ENCODE measurements at places on chromosomes 2 and 18.

DNA sequence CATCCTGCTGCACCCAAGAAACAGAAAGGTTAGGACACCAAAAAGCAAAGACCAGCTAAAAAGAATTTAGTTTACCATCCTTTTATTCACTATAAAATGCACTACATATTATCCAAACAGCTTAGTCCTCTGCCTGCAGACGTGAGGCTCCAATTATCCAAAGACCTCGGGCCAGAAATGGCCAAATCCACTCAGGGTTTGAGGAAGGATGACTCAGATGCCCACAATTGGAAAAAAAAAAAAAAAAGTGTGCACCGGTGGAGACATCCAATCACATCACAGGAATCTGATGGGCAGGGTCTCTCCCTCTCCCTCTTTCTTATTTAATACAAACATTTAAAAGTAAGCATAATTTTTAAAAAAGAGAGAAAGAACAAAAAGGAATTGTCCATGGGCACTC is 65.7 kb downstream of the TRABD2A start:
- DNase-seq, result no peak

GRCh38 chr2:240245184-240245583 is 104.7 kb upstream of the OTOS start:
- DNase-seq, result no peak

DNA sequence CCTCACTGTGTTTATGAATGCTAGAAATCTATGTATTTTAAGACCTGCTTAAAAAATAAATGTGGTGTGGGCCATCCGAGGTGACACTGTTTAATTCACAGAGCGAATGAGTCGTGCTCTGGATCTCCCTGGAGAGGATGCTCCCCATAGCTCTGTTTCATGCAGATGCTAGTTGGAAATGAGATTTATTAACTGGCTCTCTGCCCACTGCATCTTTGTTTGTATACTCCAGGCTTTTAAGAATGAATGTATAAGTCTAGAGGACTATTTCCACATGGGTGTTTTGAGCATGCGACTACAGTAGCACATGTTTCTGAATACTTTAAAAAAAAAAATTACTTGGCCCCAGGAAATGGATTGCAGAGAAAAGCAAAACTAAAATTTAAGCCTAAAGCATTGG is 3.9 kb downstream of the MAPRE2 start:
- peak; percentile 22 for DNase-seq

GRCh38 chr2:34004936-34005335 is 405.8 kb upstream of the FAM98A start:
- DNase-seq, result no peak

DNA sequence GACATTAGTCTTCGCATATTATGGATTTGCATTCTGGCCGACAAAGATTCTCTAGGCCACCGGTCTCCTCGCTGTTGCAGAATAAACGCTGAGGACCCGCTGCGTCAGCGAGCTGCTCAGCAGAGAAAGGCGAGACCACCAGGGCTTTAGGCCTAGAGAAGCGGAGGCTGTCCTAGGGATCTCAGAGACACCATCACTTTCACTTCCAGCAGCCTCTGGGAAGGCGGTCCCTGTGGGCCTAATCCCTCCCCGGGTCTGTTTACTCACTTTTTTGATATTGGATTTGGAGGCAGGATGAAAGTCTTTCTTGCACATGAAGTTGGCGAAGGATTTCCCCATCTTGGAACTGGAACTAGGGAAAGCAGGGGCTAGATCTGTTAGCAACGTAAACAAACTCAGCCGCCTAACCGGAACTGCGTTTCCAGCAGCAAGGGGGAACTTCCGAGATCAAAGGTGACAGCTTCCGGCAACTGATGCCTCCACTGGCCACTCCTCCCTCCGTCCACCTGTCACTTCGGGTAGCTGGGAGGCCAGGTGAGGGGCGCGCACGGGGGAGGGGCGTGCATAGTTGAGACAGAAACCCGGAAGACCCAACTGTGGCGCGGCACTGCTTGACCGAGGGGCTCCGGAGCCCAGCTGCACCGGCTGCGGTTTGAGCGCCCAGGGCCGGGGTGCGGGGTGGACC is at the start of gene SCRN3:
TSS of gene SCRN3 (plus strand) at position 447 of the 685 bp plus-strand sequence. CDS start 2,554 bp downstream, outside the sequence.
- peak; percentile 85 for DNase-seq

GRCh38 chr2:117128461-117128860 is 686.0 kb upstream of the DDX18 start:
- DNase-seq, result no peak

DNA sequence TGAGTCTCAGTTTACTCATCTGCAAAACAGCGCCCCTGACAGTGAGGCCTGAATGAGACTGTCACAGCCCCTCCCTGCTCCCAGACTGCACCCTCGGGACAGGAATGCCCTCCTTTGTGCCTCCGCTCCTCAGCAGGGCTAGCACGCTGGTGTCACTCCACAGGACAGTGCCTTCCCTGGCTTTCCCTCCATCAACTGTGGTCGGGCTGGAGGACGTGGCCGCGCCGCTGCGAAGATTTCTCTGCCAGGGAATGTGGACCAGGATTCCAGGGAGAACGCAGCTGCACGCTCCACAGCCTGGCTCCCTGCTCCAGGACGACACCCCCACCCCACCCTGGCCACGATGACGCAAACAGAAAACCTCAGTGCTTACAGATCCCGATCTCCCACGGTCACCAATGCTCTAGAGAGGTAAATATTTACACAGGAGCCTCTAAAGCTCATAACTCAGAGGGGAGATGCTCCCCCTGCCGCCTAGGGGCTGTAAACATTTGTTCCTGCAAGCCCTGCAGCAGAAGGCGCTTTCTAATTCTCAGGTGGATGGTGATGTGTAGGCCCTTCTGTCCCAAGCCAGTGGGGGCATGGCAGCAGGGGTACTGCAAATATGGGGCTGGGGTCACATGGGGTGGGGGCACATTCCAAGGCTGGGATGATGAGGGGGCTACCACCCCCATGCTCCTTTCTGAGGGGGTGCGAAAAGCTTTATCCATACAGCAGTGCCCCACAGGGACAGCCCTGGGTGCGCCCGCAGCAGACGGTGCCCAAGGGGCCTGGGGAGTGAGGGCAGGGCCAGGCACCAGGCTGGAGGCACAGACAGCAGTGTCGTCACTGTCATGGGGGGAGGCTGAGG is 12.4 kb downstream of the HS6ST1 start:
- no peak for DNase-seq

DNA sequence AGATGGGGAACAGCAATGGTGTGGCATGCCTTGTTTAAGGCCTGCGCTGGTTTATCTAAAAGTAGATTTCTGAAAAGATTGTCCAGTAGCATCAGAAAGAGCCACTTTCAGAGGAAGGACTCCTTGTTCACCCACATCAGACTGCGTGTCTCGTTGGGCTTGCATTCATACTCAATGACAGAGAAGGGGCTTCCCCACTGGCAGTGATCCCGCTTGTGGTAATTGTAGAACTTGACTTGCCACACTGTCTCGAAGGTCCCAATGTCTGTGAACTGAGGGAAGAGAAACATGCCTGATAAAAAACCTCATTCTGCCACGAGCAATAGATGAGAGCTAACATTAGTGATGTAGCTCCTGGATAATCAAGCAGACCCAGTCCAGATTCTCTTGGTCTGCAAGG is 26.0 kb downstream of the CNRIP1 start:
- no peak for DNase-seq

GRCh38 chr2:232563580-232563979 is 13.1 kb downstream of the EIF4E2 start:
- DNase-seq, result no peak

GRCh38 chr2:181123798-181124231 is 143.4 kb downstream of the UBE2E3 start:
- DNase-seq, result peak; percentile 61

Data from activated CD4-positive, alpha-beta T cell treated with anti-CD3 and anti-CD28 coated beads for 36 hours (primary cell).